ENCODE measurements at places on chromosomes 16 and 17.

- no peak overlapping the region for H3K4me3 ChIP-seq
- DNase-seq = no peak
- peaks cover 11% of the 10 kb centered on the region for H3K27me3 ChIP-seq
- no peak overlapping the region for H3K27ac ChIP-seq
Observed at GRCh38 chr16:23223368-23223767, 40.8 kb downstream of the SCNN1G start.

DNA sequence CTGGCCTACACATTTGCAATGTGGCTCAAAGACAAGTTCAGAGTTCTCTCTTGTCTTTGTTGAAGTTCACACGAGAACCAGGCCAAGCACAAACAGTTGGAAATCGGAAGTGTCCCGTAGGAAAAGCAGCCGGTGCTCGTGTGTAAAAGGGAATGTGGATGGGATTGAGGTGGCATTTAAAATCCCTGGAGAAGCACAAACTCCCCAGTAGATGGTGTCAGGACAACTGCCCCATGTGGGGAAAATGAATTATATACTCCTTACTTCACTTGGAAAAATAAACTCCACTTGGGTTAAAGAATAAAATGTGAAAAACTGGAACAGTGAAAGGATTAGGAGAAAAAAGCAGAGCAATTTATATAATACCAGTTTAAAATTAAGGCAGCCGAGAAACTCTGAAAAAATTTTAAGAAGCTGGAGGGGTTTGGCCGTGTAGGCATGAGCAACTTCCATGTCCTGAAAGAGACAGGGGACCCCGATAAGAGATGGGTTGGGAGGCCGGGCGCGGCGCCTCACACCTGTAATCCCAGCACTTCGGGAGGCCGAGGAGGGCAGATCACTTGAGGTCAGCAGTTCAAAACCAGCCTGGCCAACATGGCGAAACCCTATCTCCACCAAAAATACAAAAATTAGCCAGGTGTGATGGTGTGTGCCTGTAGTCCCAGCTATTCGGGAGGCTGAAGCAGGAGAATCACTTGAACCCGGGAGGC is 28.1 kb downstream of the CBFA2T3 start:
- peaks cover 15% of the 10 kb centered on the region for H3K27me3 ChIP-seq
- DNase-seq = no peak
- no peak overlapping the region for H3K4me3 ChIP-seq
- no peak overlapping the region for H3K27ac ChIP-seq
- H3K36me3 ChIP-seq = no peaks in the 10 kb centered on the region
- no peaks in the 10 kb centered on the region for H3K4me1 ChIP-seq

GRCh38 chr16:928526-928925 is 42.3 kb downstream of the LMF1 start:
- H3K4me1 ChIP-seq = no peaks in the 10 kb centered on the region
- no peaks in the 10 kb centered on the region for H3K27me3 ChIP-seq
- peaks cover 9% of the 10 kb centered on the region for H3K36me3 ChIP-seq
- DNase-seq = no peak

DNA sequence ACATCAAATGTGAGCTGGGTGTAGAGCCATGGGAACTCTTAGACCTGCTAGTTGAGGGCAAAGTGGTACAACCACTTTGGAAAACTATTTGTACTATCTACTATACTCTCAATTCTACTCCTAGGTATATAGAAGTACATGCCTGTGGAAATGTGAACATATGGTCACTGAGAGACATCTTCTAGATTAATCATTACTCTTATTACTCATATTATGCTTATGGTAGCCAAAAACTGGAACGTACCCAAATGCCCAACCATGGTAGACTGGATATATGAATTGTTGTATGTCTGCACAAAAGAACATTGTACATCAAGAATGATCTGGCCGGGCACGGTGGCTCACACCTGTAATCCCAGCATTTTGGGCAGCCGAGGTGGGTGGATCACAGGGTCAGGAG is 2.7 kb downstream of the WDR45B start:
- H3K4me1 ChIP-seq = peaks cover 22% of the 10 kb centered on the region
- peak overlapping the region; percentile 81 for H3K4me3 ChIP-seq
- no peaks in the 10 kb centered on the region for H3K27me3 ChIP-seq
- DNase-seq = no peak
- H3K27ac ChIP-seq = no peak overlapping the region
- peaks cover 21% of the 10 kb centered on the region for H3K36me3 ChIP-seq

DNA sequence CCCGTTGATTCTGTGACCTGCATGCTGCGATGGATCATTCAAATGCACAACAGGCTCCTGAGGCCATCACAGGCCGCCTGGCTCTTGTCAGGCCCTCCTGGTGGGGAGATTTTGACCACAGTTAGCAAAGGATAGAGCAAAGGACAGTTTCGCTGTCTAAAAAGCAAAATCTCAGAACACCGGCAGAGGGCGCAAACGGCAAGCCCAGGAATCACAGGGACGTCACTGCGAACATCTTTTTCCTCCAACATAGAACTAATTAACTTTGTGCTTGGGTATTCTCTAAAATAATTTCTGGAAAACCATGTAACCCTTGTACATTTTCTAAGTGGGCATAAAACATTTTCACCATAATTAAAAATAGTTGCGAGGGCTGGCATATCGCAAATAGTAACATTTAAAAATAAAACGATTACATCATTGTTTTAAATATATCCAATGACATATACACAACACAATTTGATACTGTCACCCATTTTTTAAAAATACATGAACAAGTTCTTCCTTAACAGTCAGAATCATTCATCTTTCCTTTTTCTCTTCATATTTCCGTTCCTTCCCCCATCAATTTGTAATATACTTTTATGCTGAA is 19.7 kb upstream of the SLC47A1 start:
- H3K4me1 ChIP-seq = no peaks in the 10 kb centered on the region
- H3K27ac ChIP-seq = no peak overlapping the region
- no peaks in the 10 kb centered on the region for H3K27me3 ChIP-seq
- H3K36me3 ChIP-seq = no peaks in the 10 kb centered on the region
- DNase-seq = peak; percentile 70

GRCh38 chr17:47427985-47428384 is 102.9 kb upstream of the NPEPPS start:
- no peak overlapping the region for H3K27ac ChIP-seq
- H3K4me3 ChIP-seq = no peak overlapping the region
- peaks cover 12% of the 10 kb centered on the region for H3K4me1 ChIP-seq
- peaks cover 7% of the 10 kb centered on the region for H3K27me3 ChIP-seq
- H3K36me3 ChIP-seq = peaks cover 13% of the 10 kb centered on the region
